IgD-negative memory B cell (primary cell): ENCODE measurements at places on chromosomes 5 and 9. TPM values are rescaled to one million over a fixed set of nuclear protein-coding genes. Genes with fewer than 3 reads are reported as not detected.

Gene ELOVL7
- polyA plus RNA-seq: 0.90 TPM

Gene LCN9
- polyA plus RNA-seq: not detected

Gene LRRC19
- polyA plus RNA-seq: not detected

Gene NUTM2G
- polyA plus RNA-seq: 0.19 TPM

Gene PRLR
- polyA plus RNA-seq: not detected

Gene F2RL1
- 2.6 TPM for polyA plus RNA-seq

Gene PCDHB4
- not detected for polyA plus RNA-seq

Gene PRRX2
- not detected for polyA plus RNA-seq

Gene CAMK2A
- not detected for polyA plus RNA-seq

Gene P4HA2
- polyA plus RNA-seq: 0.26 TPM

Gene SLC25A51
- 13.1 TPM for polyA plus RNA-seq
